Astrocyte of the hippocampus (primary cell): ENCODE measurements at places on chromosomes 2 and 18.
A peak's percentile ranks its signal among the peaks of the same experiment; 100 is the strongest.

DNA sequence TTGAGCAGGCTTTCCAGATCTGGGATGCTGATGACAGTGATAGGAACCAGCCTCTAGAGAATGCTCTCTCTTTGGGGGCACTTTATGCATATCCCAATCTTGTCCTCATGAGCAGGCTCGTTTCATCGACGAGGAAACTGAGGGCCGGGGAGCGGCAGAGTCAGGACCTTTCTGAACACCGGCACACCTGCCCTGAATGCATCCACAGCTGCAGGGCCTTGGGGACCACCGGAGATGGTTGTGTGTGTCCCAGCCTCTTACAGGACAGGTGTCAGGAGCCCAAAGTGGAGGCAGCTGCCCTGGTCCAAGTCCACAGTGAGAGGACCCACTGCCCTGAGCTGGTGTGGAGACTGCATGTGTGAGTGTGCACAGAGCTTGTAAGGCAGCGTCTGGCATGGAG lies 47.6 kb upstream of the FAHD2A start:
- DNase-seq = no peak

- peak; percentile 70 for DNase-seq
Measured at GRCh38 chr2:61993422-61994024, 88.0 kb downstream of the COMMD1 start.

DNA sequence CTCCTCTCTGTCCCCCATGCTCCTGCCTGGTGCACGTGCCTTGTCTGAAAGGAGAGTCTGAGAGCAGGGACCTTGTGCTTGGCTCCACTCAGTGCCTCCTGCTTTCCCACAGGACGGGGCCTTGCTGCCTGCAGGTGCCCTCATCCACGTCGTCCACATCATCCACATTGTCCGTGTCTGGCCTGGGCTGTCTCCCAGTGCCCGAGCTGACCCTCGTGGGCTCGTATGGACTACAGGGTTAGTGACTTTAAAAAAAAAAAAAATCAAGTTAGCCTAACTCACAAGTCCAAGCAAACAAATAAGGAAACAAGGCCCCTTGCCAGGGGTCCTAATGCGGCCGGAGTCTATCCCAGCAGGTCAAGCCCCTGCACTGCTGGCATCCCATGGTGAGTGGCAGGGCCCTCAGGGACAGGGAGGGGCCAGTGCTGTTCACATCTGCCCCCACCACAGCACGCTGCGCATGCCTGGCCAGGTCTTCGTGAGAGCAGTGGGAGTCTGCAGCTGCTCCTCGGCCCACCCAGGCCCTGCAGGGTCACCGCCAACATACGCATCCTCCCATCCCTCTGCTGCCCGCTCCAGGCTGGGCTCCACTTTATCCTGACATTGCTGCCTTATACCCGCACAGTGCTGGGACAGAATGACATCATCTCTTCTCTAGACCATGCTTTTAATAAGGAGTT lies 232.6 kb downstream of the NDUFA10 start:
- no peak for DNase-seq

GRCh38 chr18:35609236-35609635 lies 27.7 kb downstream of the GALNT1 start:
- DNase-seq = no peak

- DNase-seq = peak; percentile 20
Measured at GRCh38 chr2:143745060-143745459, 615.8 kb downstream of the ARHGAP15 start.

GRCh38 chr18:40868110-40868858 lies 1086.8 kb upstream of the PIK3C3 start:
- DNase-seq = peak; percentile 49

DNA sequence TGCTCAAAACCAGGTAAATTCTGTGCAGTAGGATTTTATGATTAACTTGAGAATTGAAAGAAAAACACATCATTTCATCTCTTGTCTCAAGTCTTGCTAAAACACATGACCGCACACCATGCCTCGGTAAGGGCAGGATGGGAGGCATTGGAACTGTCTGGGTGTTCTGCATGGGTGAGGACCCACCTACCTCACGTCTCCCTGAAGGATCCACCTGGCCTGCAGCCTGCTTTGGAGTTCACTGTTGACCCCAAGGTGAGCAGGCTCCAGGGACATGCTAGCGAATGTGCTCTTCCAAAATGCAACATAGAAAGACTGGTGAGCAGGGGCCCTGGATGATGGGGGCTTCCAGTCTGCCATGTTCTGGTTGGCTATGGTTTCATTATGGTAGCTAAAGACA lies 131.5 kb downstream of the NCK2 start:
- DNase-seq = no peak

DNA sequence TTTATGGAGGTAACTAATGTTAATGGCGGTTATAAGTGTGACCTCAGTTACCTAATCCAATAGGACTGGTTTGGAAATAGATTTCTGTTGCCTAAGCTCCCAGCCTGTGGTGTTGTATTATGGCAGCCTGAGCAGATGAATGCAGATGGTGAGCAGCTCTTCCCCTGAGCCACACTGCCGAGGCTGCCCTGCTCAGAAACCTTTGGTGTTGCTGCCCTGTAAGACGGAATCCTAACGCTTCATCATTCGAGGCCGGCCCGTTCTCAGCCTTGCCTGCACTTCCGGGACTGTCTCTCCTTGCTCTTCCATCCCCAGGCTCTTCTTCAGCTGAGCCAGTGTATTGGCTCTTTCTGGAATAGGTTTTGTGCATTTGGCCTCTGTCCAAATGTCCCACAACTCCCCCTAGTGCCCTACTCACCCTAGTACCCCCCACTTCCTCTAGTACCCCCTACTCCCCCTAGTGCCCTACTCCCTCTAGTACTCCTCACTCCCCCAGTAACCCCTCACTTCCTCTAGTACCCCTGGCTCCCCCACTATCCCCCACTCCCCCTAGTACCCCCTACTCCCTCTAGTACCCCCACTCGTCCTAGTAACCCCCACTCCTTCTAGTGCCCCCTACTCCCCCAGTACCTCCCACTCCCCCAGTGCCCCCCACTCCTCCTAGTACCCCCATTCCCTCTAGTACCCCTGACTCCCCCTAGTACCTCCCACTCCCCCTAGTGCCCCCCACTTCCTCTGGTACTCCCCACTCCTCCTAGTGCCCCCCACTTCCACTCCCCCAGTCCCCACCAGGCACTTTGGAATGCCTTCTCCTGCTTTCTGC lies 106.0 kb upstream of the TAF1B start:
- DNase-seq = no peak

DNA sequence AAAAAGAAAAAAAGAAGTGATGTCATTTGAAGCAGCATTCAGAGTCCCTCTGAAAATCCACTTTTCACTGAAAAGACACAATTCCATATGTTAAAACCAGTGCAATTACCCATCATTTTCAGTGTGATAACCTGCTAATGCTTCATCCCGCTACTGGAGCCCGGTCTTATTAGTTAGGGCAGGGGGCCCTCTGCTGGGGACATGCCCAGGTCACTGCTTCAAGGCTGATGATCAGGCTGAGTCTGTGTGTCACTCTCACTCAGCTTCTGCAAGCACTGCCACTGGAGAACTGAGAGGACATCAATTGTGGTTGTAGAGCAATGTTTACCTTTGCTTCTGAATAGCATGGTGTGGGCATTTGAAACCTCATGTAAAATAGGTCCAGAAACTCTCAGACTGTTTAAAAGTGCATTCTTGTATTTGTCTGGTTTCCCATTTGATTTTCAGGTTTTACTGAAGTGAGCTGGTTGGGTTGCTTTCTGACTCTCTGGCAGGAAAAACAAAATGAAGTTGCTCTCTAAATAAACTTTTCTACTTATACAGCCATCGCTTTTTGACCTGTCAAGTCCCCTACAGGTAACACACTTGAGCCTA lies 49.2 kb upstream of the NXPH2 start:
- DNase-seq = peak; percentile 59

DNA sequence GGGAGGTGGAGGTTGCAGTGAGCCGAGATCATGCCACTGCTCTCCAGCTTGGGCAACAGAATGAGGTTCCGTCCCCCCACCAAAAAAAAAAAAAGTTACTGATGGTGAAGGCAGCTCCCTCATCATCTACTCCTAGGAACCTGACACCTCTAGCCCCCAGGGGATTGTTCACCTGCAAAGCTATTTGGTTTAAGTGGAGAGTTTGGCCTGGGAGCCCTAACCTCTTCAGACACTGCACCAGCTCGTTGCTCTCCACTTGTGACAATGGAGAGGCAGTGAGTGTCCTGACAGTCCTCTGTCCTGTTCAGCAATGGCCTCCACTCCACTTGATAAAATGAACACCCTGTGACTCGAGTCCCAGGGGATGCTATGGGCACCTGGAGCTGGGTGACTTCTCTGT lies 43.5 kb downstream of the ATP6V1C2 start:
- no peak for DNase-seq

GRCh38 chr18:2274613-2275012 lies 296.7 kb downstream of the METTL4 start:
- DNase-seq = no peak

DNA sequence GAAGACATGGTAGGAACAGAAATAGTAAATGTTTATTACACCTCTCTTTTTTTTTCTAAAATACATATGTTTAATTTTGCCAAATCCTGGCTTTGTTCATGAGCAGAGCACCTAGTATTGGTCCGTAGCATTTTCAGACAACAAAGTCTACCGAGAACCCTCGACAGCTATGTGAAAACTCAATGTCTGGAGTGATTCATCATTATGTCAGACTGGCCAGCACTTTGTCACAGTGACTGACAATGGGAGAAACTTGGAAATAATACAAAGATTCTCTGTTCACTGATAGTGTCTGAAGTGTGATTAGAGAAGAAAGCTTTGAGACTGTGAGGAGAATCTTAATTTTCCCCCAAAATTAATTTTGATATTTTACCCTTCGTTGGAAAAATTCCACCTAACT lies 143.0 kb downstream of the HNMT start:
- peak; percentile 43 for DNase-seq

- no peak for DNase-seq
Measured at GRCh38 chr2:43071599-43072550, 154.5 kb downstream of the ZFP36L2 start.

DNA sequence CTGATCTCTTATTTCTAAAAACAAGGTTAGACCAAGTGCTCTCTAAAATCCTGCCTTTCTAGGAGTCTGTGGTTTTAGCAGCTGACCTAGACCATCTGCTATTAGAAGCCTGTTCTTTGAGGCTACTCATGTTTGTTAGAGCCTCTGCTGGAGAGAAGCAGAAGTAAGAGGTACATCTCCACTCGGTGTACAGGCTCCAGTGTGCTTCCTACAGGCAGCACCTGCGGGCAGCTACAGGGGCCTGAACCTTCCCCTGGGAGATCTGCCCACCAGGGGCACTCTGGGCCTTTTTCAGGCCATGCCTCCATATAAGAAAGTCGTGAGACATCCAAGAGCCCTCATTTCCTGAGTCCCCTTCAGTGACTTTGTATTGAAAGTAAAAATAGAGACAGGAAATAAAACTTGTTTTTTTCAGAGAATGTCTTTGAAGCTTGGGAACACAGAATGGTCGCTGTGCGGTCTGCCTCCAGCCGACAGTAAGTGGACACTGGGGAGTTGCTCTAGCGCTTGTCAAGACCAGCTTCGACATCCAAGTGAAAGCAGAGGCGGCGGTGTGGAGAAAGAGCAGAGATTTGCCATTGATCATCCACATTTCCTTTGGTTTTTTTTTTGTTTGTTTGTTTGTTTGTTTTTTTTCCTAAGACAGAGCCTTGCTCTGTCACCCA lies 31.7 kb downstream of the ONECUT2 start:
- DNase-seq = no peak

- no peak for DNase-seq
Measured at GRCh38 chr2:65055422-65056214, 598 bp upstream of the CEP68 start.

GRCh38 chr2:230582851-230583283 lies 129.8 kb upstream of the CAB39 start:
- DNase-seq = peak; percentile 29

DNA sequence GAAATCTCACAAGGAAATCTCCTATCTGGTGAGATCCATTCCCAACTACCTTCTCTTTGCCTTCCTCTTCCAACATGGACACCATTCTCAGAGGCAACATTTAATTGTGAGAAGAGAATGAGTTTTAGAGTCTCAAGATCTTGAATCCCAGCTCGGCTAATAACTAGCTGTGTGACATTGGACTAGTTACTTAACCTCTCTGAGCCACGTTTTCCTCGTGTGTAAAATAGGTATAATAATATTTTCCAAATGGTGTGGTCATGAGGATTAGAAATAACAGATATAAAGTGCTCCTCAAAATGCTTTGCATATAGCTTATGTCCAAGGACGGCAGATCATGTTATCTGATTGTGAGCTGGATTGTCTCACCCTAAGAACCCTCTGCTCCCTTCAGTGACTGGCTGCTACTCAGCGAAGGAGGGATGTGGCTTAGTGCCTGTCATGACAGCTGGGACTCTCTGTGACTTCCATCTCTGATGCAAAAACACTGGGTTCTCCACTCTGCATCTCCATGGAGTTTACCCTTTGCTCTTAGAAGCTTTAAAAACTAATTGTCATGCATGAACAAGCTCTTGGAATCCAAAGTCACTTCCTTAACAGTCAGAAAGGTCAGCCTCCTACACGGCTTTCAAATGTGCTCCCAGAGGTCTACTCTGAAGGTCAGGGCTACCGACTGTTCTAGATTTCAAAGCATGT lies 38.4 kb upstream of the MRPL19 start:
- DNase-seq = no peak

GRCh38 chr2:16871411-16871810 lies 205.8 kb upstream of the CYRIA start:
- no peak for DNase-seq

DNA sequence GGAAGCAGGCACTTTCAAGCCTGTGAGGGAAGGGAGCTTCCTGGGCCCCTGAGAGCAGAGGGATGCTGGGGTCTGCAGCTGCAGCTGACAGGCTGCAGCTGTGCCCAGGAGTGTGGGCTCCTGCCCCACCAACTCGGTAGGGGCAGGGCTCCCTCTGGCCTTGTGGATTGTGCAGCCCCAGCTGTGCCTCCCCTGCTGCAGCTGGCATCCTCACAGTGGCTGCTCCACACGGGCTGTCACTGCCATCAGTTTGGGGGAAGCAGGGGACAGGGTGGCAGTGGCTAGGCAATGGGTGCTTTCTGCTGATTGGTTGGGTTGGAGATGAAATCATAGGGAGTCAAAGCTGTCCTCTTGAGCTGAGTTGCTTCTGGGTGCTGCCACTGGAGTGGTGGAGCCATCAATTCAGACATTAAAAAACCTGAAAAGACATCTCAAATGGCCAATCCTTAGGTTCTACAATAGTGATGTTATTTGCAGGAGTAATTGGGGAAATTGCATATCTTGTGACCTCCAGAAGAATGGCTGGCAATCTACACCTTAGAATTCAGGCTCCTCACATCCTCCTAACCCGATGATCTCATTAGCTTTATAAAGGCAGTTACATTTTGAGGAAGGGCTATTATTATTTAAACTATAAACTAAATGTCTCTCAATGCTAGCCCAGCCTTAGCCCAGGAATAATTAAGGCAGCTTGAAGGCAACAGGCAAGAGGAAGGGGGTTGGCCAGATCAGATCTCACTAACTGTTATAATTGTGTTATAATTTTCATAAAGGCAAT lies 41.3 kb downstream of the FAM171B start:
- DNase-seq = no peak

DNA sequence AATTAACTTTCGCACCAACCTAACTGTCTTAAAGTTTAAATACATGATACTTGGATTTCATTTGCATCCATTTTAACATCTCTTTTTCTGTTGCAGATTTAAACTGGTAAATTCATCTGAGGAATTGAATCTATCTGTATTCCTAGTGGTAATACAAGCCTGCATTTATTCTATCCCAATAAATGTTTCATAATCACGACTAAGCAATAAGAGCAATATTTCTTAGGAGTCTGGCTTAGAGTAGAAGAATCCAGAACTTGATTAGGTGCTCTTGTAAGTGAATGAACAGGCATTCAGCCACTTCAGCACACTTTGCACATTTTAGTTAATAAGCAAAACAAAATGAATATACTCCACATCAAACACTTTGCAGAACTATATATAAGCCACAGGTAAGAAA lies 27.0 kb downstream of the MSH6 start:
- DNase-seq = no peak
